NCI-H226 (cell line): ENCODE measurements at places on chromosomes 7 and 10.

- no peak for DNase-seq
Measured at GRCh38 chr7:11394438-11394837, 420.8 kb downstream of the PHF14 start.

GRCh38 chr10:16927546-16927945 is 110.3 kb upstream of the RSU1 start:
- no peak for DNase-seq

DNA sequence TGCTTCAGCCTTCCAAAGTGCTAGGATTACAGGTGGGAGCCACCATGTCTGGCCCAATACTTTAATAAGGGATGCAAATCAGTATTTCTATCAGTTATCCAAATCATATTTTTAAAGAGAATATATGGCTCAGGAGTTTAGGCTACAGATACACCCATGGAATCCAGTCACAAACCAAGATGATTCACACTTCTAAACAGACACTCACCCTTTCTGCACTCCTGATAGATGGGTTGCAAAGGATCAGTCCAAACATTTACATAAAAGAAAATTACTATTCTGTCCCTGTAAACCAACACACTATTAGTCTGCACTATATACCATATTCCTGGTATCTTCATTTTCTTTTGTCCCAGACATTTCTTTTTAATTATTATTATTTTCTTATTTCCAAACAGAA is 2.2 kb downstream of the MORN4 start:
- no peak for DNase-seq

DNA sequence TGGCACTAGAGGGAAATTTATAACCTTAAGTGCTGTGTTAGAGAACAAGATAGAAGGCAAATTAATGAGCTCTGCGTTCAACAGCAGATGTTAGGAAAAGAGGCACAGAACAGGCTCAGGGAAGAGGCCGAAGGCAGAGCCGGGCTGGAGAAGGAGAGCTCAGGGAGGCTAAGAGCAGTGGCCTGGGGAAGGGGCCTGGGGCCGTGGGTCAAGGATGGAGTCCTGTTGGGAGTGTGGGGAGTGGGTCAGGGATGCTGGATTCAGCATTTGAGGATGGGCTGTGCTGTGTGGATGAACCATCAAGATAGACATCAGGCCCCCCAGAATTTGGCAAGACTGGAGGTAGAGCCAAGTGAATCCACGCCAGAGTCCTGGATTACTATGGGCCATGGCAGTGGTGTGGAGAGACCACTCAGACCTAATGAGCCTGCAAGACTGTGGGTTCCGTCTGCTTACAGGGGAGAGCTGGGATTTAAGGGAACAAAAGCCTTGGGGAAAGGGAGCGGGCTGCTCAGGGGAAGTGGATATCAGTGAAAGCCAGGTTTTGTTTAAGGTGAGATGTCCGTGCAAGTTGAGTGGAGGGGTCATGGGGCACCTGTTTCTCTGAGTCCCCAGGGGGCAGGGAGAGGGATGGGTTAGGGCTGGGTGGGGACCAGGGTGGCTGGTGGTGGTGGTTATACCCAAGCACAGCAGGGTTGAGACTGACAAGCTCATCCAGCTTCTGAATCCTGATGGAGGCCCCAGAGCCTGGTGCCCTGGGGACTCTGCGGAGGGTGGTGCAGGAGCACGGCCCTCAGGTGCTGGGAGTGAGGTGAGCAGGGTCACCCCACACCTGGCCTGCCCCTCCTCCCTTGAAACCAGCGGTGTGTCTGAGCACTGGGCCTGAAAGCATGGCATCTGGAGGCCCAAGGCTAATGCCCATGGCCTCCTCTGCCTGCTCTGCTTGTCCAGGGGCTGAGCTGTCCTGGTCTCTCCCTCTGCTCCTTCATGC is 101.7 kb downstream of the BMS1 start:
- DNase-seq = no peak

- DNase-seq = no peak
Measured at GRCh38 chr10:9362721-9363120, 1308.2 kb downstream of the GATA3 start.

GRCh38 chr10:124698545-124699469 is 45.4 kb downstream of the FAM53B start:
- no peak for DNase-seq

- no peak for DNase-seq
Measured at GRCh38 chr10:11245510-11245909, 227.8 kb downstream of the CELF2 start.

- DNase-seq = no peak
Measured at GRCh38 chr10:121662945-121663917, 65.0 kb upstream of the FGFR2 start.

DNA sequence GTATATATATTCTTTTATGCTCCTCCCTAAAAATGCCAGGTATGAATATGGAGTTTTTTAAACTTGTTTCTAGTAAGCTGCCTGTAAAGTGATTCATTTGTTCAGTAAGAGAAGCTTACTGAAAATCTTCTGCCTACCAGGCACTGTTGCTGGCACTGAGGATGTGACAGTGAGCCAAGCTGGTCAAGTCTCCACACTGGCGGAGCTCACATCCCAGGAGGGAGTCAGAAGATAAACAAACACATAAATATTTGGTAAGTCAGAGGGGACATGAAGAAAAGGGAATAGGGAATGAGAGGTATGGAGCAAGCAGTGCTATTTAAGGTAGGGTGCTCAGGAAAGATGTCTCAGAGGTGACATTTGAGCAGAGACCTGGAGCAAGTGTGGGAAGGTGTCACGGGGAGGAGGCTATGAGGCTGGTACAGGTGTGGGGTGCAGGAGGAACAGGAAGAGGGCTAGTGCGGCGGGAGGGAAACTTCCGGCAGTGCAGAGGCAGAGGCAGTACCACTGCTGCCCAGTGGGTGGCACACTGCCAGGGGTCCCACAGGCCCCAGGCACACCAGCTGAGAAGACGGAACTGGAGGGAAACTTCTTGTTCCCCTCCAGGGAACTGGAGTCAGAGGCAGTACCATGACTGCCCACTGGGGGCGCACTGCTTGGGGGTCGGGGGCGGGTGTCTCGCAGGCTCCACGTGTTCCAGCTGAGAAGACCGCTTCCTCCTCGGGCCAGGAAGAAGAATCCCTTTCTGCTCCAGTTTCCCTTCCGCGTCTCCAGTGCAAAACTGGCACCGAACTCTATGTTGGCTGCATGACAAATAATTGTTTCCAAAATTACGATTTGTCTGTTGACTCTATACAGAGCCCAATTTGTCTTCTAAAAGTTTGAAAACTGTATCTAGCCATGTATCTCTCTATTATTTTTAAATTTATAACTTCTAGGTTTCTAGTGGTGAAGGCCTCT is 161.0 kb downstream of the TEX36 start:
- no peak for DNase-seq

DNA sequence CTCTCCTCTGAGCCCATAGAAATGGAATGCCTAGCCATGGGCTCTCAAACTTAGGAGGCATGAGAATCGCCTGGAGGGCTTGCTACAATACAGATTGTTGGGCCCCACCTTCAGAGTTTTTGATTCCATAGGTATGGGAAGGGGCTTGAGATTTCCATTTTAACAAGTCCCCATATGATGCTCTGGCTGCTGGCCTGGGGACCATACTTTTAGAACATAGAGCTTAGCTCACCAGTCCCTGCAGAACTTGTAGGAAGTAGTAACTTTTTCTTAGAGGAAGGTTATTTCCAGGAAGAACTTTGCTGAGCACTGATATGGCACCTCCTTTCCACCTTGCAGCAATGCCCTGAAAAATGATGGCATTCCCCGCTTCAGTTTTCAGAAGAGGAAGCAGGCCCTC is 177.0 kb upstream of the ZMIZ1 start:
- DNase-seq = no peak

DNA sequence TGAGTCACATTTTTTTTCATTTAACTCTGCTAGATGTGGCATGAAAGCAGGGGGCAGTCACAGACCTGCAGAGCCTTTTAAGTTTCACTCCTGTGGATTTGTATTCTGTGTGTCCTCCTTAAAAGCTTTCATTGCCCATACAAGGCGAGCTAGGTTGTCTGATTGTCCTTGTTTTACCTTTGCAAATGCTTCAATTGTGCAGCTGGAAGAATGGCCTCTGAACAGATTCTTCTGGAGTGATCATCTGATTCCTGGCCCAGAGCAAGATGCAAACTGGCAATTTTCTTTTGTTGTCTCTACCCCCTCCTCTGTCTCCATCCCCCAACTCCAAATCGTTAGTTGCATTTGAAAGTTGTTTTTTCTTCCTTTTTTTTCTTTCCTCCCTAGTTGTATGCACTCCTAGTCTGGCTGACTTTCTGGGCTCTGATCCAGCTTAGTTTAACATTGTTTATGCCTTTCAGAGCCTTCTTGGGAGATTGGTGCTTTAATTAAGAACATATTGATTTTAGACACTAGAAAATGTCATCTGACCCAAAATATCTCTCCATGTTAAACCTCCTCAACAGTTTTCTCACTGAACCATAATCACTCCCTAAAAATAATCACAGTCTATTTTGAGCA is 150.2 kb downstream of the REEP3 start:
- no peak for DNase-seq

DNA sequence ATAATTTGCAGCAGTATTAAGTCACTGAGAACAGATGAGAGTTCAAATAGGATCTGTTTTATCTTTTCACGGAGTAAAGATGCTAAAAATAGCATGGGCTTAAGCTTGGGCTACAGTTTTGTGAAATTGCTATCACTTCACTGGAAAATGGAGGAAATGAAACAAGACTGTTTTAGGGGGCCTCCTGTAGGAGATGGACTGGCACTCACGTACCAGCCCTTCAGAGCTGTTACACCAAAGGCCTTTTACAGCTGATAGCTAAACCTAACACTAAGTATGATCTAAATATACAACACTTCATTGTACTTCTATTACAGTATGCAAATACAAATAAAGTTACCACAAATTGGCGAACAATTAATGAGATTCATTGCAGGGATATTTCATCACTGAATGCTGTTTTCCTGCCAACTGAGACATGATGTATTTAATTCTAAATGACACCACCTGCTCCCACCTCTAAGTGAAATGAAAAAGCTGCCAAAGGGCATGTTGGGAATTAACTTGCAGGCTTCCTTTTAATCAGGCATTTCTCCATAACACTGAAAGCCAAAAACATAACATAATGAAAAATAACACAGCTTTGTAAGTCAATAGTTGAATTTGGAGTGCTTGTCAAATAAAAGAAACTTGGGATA is 304.5 kb upstream of the LRRN3 start:
- no peak for DNase-seq

DNA sequence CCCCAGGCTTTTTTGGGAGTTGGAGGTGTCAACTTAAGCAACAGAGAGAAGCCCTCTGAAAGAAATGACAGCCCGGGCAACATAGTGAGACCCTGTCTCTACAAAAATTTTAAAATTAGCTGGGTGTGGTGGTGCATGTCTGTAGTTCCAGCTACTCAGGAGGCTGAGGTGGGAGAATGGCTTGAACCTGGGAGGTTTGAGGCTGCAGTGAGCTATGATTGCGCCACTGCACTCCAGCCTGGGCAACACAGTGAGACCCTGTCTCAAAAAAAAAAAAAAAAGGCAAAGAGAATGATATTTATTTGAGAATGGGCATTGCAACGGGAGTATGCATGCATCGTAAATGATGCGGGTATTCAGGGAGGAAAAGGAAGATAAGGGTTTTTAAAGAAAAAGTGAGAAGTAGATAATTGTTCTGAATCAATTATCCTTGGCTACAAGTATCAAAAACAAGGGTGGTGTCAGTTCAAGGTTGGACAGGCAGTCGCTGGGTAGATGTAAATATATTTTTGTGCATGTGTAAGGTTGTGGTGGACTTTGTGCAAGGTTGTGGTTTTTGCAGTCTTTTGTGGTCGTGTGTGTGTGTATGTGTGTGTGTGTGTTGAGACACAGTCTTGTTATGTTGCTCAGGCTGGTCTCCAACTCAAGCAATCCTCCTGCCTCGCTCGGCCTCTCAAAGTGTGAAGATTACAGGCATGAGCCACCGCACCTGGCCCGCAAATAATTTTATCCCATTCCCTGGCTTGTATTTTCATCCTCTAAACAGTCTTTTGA is 65.6 kb downstream of the COL26A1 start:
- DNase-seq = no peak

DNA sequence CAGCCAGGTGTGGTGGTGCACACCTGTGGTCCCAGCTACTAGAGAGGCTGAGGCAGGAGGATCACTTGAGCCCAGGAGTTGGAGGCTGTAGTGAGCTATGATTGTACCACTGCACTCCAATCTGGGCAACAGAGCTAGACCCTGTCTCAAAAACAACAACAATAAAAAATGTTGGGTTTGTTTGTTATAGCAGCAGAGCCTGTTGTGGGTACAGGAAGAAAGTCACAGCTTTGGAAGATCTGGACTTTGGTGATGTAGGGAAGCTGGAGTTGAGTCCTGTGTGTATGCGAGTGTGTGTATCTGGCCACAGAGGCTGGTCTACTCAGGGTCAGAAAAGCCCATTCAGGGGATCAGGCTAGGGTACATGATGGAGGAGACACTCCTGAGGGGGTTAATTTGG is 3.9 kb downstream of the GRID2IP start:
- DNase-seq = no peak

DNA sequence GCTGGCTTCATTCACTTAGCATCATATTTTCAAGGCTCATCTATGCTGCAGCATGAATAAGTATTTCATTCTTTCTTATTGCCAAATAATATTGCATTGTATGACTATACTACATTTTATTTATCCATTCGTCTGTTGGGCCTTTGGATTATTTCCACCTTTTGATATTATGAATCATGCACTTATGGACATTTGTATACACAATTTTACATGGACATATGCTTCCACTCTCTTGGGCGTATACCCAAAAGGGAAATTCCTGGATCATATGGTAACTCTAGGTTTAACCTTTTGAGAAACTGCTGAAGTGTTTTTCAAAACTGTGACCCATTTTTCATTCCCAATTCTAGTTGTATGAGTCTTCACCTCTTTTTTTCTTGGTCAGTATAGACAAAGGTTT is 80.3 kb upstream of the GNAI1 start:
- peak; percentile 46 for DNase-seq

- no peak for DNase-seq
Measured at GRCh38 chr7:83918142-83918541, 269.2 kb upstream of the SEMA3E start.

GRCh38 chr7:50953820-50954219 is 171.1 kb upstream of the GRB10 start:
- peak; percentile 47 for DNase-seq

DNA sequence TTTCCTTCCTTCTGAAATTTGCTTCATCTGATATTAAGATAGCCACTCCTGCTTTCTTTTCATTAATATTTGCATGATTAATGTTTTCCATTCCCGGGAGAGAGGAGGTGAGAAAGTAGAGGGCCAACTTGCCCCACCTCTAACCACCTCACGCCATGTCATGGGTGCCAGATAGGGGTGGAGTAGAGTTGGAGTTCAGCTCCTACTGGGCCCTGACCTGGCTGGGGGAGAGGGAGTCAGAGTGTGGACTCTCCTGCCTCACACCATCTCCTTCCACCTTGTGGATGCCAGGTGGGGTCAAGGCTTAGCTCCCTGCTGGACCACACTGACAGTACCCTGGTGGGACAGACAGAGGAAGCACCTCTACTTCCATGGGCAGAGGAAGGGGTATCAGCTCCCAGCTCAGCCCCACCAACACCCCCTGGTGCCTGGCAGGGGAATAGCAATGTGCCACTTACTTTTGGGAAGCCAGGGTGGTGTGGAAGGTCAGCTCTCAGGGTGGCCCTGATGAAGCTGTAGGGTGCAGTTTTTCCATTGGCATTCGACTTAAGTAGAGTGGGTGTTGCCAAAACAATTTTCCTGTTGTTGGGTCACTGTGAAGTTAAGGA is 28.0 kb downstream of the CHST12 start:
- no peak for DNase-seq

GRCh38 chr7:150307904-150308303 is 15.3 kb upstream of the LRRC61 start:
- DNase-seq = no peak
